Activated T-cell treated with anti-CD3 and anti-CD28 coated beads, Interleukin-2, amount 50 U/mL, for 72 hours (primary cell): ENCODE measurements at places on chromosomes 7 and 10. TPM values are rescaled to one million over a fixed set of nuclear protein-coding genes. Genes with fewer than 3 reads are reported as not detected.

Gene NPFFR1
- 0.02 TPM for total RNA-seq

Gene SEMA3A
- 0.63 TPM for total RNA-seq

Gene SP8
- not detected for total RNA-seq

Gene TMEM178B
- total RNA-seq: 1.4 TPM

Gene NAT16
- not detected for total RNA-seq

Gene PRF1
- 102 TPM for total RNA-seq

Gene ZNF722
- total RNA-seq: not detected

DNA sequence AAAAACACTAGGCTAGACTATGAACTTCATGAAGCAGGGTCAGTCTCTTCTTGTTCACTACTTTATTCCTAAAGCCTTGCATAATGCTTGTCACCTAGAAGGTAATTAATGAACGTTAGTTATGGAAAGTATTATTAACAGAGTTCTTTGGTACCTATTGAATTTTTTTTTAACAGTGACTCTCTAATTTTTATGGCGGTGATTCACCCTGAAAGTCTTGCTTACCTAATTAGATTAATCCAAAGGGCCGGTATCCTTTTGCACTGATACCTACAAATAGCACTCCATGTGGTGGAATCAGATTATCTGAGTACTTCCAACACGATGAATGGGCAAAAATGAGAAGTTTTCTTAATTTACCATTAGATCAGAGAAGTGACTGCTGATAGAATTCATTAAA, 31.7 kb downstream of the STAM start:
- DNase-seq: no peak
- H3K27me3 ChIP-seq: no peaks in the 10 kb centered on the region
- no peak overlapping the region for H3K4me3 ChIP-seq
- H3K36me3 ChIP-seq: no peaks in the 10 kb centered on the region
- no peak overlapping the region for H3K27ac ChIP-seq

- DNase-seq: peak; percentile 49
- no peak overlapping the region for H3K27ac ChIP-seq
- H3K4me3 ChIP-seq: no peak overlapping the region
- H3K36me3 ChIP-seq: no peaks in the 10 kb centered on the region
Observed at GRCh38 chr7:28096713-28097112, 83.9 kb downstream of the JAZF1 start.

- DNase-seq: no peak
- H3K27me3 ChIP-seq: peaks cover 16% of the 10 kb centered on the region
- peak overlapping the region; percentile 26 for H3K27ac ChIP-seq
- H3K36me3 ChIP-seq: no peaks in the 10 kb centered on the region
- H3K4me3 ChIP-seq: no peak overlapping the region
Observed at GRCh38 chr10:2893158-2893845, 174.0 kb upstream of the PFKP start.

DNA sequence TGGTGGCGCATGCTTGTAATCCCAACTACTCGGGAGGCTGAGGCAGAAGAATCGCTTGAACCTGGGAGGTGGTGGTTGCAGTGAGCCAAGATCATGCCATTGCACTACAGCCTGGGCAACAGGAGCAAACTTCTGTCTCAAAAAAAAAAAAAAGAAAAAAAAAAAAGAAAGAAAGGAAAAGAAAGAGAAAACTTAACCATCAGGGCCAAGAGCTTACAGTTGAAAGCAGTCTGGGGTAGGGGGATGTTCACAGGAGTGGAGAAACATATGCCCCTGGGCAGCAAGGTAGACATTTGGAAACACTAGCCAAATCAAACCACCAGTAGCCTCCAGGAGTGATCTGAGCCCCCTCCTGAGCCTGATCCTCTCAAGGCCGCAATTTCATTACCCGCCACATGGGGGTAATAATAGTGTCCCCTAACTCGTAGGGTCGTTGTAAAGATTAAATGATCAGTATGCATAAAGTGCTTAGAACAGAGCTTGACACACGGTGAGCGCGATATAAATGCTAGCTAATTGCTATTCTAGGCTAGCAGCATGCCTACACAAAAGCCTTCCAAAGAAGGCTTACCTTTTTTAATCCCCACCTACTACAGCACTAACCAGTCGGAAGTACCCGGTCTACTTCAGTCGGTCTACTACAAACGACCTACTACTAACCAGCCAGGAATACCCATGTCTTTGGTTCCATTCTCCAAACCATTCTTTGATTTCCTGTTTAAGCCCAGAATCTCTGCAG, 274.3 kb upstream of the NEBL start:
- H3K4me1 ChIP-seq: peaks cover 9% of the 10 kb centered on the region
- no peak overlapping the region for H3K4me3 ChIP-seq
- H3K27ac ChIP-seq: no peak overlapping the region
- H3K36me3 ChIP-seq: no peaks in the 10 kb centered on the region
- peaks cover 41% of the 10 kb centered on the region for H3K27me3 ChIP-seq

DNA sequence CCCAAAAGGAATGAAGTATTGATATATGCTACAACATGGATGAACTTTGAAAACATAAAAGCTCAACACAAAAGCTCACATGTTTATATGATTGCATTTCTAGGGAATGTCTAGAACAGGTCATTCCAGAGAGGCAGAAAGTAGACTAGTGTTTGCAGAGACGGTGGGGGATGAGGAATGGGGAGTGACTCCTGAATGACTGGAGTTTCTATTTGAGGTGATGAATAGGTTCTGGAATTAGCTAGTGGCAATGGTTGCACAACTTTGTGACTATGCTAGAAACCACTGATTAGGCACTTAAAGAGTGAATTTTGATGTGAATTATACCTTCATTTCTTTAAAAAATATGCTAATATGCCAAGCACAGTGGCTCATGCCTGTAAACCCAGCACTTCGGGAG, 6.9 kb downstream of the KPNA7 start:
- H3K36me3 ChIP-seq: peaks cover 12% of the 10 kb centered on the region
- H3K27ac ChIP-seq: no peak overlapping the region
- no peaks in the 10 kb centered on the region for H3K4me1 ChIP-seq
- no peak overlapping the region for H3K4me3 ChIP-seq
- no peaks in the 10 kb centered on the region for H3K27me3 ChIP-seq
- DNase-seq: no peak

DNA sequence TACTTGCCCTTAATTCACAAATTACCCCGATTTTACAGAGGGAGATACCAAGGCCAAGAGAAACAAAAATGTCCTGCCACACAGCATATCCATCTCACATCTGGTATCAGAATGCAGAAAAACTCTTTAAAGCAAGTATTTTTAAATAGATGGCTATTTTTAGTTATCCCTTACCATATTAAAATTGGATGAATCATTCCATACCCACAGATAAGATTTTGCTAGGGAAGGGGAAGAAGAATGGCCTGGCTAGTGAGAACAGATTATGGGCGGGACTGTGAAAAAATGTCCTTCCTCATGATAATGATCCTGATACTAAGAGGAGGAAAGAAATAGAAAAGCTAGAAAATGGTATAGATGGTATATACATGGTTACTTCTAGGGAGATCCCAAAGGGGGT, 80.6 kb upstream of the GATAD1 start:
- H3K4me3 ChIP-seq: no peak overlapping the region
- no peaks in the 10 kb centered on the region for H3K36me3 ChIP-seq
- DNase-seq: no peak
- no peak overlapping the region for H3K27ac ChIP-seq
- no peaks in the 10 kb centered on the region for H3K4me1 ChIP-seq

- no peak overlapping the region for H3K4me3 ChIP-seq
- no peak overlapping the region for H3K27ac ChIP-seq
- DNase-seq: no peak
- no peaks in the 10 kb centered on the region for H3K27me3 ChIP-seq
- no peaks in the 10 kb centered on the region for H3K36me3 ChIP-seq
Observed at GRCh38 chr10:16429539-16429938, 7.3 kb upstream of the PTER start.

GRCh38 chr10:3330663-3331062, 158.1 kb upstream of the PITRM1 start:
- DNase-seq: no peak
- H3K4me1 ChIP-seq: no peaks in the 10 kb centered on the region

- H3K4me1 ChIP-seq: no peaks in the 10 kb centered on the region
- no peaks in the 10 kb centered on the region for H3K27me3 ChIP-seq
- H3K4me3 ChIP-seq: peak overlapping the region; percentile 33
- H3K36me3 ChIP-seq: no peaks in the 10 kb centered on the region
- H3K27ac ChIP-seq: no peak overlapping the region
Observed at GRCh38 chr7:141184532-141185190, 110.8 kb downstream of the TMEM178B start.

GRCh38 chr10:54903745-54904144, 102.7 kb upstream of the PCDH15 start:
- no peak overlapping the region for H3K27ac ChIP-seq
- DNase-seq: no peak
- H3K27me3 ChIP-seq: no peaks in the 10 kb centered on the region
- H3K4me3 ChIP-seq: no peak overlapping the region

DNA sequence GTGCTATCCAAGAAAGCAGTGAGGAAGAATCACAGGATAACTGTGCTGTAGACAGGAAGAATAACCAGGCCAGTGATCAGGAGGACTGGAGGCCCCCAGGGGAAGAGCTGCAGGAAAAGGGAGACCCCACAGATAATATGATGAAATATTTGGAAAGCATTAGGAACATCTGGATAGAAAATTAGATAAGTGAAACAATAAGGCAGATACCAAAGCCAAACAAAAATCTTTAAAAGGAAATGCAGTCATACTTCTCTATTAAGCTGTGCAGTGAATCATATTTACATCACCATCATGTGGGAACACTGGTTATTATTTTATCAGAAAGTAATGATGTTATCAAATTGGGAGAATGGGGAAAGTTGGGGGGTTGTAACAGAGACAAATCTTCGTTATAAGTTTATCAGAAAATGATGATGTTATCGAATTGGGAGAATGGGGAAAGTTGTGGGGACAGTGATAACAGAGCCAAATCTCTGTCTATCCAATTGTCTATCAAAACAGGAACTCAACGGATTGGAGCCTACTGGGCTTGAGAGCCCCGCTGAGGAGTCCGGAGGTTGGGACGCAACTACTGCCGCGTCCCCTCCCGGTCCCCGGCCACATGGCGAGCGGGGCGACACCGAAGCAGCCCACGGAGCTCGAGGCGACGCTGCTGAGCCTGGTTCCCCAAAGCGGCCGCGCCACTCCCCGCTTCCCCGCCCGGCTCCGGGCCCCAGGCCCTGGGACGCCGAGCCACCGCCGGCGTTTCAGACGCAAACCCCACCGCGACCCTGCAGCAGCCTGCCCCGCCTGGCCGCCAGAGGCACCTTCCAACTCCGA, 14.0 kb upstream of the RALA start:
- peak; percentile 18 for DNase-seq
- H3K4me1 ChIP-seq: peaks cover 44% of the 10 kb centered on the region
- H3K27me3 ChIP-seq: peaks cover 4% of the 10 kb centered on the region
- H3K27ac ChIP-seq: peak overlapping the region; percentile 17
- H3K4me3 ChIP-seq: peak overlapping the region; percentile 85

DNA sequence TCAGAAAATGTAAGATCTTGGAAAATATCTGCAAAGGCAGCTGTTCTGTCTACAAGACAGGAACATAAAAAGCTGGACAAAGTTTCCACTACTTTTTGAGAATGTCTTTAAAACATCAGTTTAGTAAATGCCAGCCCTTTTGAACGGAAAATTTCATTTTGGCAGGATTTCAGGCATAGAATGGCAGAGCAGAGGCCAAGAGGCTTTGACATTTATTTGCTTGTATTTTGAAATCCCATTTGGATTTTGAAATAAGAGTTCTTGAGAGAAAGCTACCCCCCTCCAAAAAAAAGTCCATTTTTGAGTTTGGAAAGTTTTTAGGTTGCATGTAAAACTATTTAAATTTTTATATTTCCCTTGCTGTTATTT, 3.1 kb upstream of the ETV1 start:
- no peak overlapping the region for H3K27ac ChIP-seq
- no peaks in the 10 kb centered on the region for H3K36me3 ChIP-seq
- DNase-seq: no peak
- H3K27me3 ChIP-seq: no peaks in the 10 kb centered on the region

- DNase-seq: no peak
- H3K27ac ChIP-seq: no peak overlapping the region
- peaks cover 16% of the 10 kb centered on the region for H3K4me1 ChIP-seq
- H3K36me3 ChIP-seq: peaks cover 2% of the 10 kb centered on the region
- peak overlapping the region; percentile 31 for H3K4me3 ChIP-seq
Observed at GRCh38 chr7:142348100-142348499, 90.2 kb upstream of the PRSS58 start.

DNA sequence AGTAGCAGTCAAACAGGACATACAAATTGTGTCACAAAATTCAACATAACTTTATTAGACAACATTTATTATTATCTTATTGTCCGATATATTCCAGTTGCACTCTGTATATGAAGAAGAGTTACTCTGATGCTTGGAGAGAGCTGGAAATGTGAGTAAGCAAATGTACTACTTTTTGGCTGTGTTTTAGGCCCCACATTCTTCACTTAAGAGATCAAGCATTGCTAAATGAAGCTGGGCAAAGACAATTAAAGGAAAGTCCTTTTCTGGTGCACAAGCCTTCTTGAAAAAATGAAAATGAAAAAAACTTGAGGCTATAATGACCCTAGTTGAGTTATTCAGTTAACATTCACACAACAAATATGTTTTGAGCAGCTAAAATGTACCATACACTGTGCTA, 26.1 kb downstream of the MYPN start:
- no peaks in the 10 kb centered on the region for H3K36me3 ChIP-seq
- no peaks in the 10 kb centered on the region for H3K4me1 ChIP-seq
- H3K4me3 ChIP-seq: no peak overlapping the region
- H3K27ac ChIP-seq: no peak overlapping the region
- no peaks in the 10 kb centered on the region for H3K27me3 ChIP-seq
